Stimulated activated memory B cell treated with anti-CD40 and anti-IgM and Interleukin-4, amounts not matched to agents 10 μg/mL and 1 μg/mL and 100 μg/mL, for 72 hours (primary cell): ENCODE measurements at places on chromosomes 3 and 15.

DNA sequence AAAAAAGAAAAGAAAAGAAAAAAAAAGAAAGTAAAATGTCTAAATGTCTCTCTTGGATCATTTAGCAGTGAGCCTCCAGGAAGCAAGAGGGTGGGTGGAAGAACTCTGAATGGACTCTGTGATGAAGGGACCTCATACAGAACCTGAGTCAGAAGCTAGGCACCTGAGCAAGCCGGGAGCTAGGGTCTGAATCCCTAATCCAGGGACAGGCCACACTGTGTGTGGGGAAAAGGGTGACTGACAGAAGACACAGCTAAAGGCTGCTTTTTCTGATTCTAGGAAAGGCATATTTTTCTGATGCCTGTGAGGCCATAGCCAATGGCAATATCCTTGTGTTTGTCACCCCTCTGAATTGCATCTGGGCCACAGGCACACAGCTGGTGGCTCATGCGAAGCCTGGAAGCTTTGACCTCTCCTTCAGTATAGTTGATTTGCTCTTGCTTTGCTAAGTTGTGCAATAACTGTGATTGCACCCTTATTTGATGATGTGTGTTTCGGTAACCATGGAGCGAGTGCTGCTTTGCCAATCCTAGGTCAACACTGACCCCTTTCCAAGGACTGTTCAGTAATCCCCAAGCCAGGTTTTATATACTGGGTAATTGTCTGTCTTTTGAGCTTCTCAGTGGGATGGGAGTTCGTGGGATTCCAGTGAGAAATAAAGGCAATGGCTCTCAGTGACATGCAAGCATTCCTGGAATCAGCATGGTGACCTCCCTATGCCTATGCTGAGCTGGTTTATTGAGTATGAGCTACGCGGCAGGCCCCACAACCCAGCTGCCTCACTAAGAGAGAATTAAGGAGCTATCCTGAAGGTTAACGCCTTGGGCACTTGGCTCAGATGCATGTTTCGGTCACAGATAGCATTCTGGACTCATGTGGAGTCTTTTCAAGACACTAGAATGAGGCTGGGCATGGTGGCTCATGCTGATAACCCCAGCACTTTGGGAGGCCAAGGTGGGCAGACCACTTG lies 49.0 kb upstream of the OSBPL11 start:
- ATAC-seq: no peak

DNA sequence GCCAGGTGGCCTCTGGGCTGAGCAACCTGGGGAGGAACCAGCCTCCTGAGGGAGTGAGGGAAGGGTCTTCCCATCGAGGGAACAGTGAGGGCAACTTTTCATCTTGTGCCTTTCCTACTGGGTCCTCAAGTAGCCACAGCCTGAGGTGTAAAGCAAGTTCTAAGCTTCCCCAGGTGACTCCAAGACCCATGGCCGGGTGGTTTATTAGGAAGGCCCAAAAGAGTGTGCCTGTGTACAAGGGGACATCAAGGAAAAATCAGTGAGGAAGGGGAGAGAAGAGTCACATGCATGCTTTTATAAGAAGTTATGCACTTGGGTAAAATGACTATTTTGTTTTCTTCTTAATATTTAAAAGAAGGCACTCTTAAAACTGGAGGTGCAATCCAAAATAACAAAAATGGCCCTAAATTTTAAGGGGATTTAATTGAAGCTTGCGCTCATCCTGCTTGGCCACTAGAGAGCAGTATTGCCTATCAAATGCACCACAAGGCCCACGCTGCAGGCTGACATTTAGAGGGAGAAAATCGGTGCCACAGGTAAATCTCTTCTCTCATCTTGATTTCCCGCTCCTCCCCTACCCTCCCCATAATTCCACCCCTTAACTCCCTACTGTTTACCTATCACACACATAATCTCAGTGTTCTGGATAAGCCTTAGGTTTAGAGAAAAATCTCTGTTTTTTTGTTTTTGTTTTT lies 6.7 kb downstream of the NANOGP8 start:
- ATAC-seq: peak; percentile 47

DNA sequence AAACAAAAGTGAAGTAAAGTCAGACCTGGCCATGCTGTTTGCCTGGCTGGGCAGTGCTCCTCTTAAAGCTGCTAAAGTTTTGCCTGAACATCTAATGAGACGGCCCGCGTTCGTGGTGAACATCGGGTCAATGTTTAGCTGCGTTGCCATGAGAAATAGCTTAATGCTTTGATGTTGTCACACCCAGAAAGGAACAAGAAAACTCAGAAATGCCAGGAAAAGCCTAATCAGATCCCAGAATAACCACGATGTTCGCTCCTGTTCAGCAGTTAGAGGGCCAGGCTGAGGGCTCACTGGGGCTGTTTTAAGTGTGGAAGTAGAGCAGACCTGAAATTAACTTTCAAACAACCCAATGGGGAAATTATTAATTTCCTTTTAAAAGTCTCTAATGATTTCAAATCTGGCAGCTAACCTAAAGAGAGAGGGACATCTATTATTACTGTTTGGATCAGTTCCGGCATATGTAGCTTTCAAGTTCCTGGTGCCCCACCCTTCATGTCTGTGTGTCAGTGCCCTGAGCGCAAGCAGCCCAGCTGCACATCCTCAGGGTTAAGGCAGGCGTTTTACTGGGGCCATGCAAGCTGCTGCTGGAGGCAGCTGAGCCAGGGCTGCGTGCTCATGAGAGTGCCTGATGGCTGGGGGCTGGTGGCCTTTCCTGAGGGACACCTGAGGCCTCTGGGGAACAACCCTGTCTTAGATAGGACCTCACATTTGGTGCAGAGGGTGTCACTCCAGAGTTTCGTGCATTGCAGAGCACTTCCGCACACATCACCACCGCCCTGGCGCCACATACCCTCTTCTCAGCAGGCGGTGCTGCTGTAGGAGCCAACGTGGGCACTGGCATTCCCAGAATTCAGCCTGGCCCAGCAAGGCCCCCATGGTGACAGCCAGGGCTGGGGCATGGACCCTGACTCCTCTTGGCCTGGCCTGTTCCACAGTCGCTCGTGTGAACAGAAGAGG lies 76.6 kb downstream of the LRRK1 start:
- no peak for ATAC-seq

GRCh38 chr3:36918050-36918449 lies 26.8 kb downstream of the TRANK1 start:
- ATAC-seq: peak; percentile 70

DNA sequence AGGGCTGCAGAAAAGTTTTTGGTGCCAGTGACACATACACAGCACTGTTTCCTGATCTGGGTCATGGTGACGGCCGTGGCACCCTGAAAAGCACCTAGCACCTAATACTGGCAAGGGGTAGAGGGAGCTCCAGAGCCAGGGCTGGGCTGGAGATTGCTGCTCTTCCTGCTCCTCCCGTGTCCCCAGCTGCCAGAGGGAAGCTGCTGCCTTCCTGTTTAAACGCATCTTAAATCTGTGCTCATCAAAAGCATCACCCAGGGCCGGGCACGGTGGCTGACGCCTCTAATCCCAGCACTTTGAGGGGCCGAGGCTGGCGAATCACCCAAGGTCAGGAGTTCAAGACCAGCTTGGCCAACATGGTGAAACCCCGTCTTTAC lies 156.7 kb upstream of the MEF2A start:
- ATAC-seq: peak; percentile 71

DNA sequence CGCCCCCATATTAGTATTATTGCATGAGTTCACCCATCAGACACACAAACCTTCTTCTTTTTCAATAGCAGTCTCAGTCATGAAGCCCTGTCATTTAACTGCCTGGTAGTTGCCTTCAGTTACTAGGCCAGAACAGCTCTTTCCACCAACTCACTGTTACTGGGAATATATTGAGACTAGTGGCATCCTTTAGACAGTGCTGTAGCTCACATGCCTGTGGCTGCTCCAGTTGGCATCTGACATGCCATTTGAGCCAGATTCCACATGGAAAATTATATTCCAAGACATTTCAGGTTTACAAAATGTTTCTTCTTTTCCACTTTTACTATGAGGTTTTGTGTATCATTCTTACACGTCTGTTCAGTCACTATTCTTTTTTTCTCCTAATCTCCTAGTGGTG lies 146.1 kb downstream of the GHSR start:
- ATAC-seq: no peak

DNA sequence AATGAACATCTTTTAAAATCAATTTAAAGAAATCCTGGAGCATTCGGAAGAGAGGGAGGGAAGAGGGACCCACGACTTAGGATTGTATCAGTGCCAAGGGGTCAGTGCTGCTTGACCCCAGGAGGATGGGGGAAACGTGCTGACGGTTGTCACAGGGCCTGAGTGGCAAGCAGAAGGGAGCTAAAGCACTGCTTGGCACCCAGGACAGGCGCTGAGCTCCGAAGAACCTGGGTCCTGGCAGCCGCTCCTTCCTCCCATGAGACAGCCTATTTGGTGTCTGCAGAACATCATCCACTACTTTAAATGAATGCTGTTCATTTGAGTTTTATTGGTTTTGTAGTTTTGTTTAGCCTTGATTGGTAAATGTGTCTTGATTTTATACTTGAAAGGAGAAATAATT lies 54.5 kb downstream of the RGMA start:
- ATAC-seq: no peak

DNA sequence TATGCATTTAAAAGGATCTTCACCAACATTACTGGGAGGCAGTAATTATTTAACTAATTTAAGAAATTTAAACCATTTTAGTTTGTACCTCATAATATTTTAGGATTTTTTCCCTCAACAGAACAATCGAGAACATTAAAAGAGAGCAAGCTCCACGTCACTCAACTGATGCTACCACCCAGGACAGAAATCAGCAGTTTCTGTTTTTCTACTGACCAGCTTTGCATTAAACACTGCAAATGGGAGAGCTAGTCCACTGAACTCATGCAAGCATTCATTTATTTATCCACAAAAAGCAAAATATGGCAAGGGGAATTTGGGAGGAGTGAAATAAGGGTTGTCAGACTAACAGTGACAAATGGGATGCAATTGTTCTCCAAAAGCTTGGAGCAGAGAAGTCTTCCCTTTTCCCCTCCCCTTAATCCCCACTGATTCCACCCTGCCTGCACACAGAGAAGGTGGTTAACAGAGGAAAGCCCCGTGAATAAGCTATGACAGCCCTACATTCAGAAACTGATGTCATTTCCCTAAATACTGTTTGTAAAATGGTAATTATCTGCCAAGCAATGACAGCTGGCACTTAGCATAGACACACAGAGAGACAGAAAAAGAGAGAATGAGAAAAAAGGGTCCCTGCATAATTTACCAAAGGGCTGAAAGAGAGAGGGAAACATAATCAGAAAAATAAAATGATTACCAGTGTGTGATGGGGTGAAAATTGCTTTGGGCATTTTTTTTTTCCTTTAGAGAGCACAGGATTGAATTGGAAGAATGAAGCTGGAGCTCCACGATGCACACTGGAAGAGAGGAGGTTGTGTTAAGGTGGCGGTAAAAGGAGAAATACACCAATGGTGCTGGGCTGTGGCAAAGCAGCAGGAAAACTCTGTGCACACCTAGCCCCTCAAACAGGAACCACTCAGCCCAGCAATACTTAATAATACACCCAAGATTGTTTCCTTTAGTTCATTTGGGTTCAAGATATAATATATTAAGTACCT lies 777.4 kb downstream of the TUSC7 start:
- ATAC-seq: no peak

DNA sequence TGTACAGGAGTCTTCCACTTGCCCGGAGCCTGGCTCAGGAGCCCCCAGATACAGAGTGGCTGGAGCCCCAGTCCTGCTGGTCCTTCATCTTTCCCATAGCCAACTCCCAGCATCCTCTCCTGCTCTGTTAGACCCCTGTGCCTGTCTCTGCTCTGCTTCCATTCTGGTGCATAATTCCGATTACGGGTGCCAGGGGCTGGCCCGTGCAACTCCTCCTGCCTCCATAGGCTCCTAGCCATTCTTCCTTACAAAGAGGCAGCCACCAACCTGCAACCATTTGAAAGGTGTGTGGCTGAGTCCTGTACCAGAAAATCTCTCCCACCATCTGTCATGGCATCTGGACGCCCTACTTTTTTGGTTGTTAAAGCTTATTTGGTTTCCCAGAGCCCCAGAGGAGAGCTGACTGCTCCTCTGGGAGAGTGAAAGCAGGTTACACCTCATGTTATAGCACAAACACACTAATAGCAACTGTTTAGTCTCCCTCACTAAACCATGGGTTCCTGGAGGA lies 5.2 kb upstream of the RAD18 start:
- ATAC-seq: no peak

- no peak for ATAC-seq
These were observed 3.4 kb upstream of the DIS3L start for GRCh38 chr15:66290007-66290406.
